ENCODE measurements at places on chromosomes 16 and 17.
A peak's percentile ranks its signal among the peaks of the same experiment; 100 is the strongest.

DNA sequence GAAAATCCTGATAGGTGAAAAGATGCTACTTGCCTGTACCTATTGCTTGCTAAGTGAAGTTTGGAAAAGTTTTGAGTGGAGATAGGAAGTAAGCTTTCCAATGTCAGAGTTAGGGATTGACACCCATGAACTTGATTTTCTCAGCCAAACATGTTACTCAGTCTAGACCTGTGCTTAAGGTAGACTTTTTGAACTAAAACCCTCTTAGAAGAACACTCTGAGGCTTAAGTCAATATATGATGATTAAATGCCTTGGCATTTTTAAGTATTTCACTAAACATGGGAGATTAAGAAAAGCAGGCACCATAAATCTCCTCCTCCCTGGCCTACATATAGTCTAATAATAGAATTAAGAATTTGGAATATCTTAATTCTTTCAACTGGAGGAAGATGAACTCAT lies 785.6 kb upstream of the SOX9 start:
- no peak for DNase-seq

DNA sequence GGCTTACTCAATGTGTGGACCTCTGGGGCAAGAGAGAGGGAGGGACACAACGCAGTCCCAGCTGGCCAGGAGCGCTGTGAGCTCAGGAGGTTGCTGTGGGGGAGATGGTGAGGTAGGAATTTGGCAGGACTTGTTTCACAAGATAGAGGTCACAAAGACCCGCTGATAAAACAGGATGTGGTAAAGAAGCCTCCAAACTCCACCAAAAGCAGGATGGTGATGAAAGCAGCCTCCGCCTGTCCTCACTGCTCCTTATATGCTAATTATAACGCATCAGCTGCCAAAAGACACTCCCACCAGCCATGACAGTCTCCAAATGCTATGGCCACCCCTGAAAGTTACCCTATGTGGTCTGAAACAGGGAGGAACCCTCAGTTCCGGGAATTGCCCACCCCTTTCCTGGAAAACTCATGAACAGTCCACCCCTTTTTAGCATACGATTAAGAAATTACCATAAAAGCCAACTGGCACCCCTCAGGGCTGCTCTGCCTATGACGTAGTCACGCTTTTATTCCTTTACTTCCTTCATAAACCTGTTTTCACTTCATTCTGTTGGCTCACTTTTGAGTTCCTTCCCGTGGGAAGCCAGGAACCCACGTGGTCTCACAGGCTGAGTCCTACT lies 5.3 kb upstream of the EIF4A3 start:
- no peak for DNase-seq

DNA sequence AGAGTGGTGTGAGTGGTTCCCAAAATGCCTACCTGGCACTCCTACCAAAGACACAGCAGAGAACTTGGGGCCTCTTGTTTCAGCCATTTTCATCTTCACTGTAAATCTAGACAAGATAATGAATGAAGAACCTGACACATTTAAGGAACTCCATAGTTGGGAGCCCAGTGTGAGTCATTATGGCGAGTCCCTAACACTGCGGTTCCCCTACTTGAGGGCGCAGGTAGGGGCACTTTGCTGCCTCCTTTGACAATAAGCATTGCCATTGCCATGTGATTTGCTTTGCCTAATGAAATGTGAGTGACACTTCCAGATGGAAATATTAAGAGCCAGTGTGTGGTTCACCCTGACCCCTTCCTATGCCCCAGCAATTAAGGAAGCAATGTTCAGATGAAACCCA lies 517.6 kb downstream of the MAF start:
- DNase-seq = no peak

DNA sequence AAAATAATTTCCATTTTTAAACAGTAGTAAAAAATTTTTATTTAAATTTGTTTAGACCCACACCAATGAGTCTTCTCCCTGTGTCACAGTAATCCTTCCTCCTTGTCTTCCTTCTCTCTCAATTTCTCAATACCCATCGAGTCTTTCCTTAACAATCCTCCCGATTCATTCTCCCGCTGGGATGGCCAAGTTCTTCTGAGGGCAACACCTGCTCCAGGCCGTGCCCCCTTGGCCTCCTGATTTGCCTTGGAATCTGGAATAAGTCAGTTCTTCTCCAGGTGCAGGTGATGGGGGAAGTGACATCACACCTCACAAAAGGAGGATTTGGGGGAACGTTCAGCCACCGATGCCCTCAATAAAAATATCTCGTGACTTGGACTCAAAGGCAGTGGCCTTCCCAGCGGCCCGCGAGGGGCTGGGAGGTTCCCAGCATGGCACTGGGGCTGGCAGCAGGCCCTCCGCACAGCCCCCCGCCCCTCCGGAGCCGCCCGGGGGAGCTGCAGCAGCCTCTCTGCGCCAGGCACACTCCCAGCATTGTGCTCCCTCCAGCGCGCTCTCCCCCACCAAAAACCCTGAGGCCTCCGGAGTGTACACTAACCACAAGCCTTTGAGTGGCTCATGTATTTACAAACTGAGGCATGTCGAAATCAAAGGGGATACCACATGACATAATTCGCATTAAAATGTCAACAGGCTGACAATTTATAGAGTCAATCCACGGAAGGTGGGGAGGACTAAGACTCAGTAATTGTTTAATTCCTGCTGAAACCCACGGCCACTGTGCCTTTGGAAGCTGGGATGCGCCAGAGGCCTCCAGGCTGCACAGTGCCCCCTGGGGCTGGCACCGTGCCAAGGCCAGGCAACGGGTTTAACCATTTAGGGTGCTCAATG lies 120.5 kb downstream of the ZFHX3 start:
- DNase-seq = peak; percentile 71

DNA sequence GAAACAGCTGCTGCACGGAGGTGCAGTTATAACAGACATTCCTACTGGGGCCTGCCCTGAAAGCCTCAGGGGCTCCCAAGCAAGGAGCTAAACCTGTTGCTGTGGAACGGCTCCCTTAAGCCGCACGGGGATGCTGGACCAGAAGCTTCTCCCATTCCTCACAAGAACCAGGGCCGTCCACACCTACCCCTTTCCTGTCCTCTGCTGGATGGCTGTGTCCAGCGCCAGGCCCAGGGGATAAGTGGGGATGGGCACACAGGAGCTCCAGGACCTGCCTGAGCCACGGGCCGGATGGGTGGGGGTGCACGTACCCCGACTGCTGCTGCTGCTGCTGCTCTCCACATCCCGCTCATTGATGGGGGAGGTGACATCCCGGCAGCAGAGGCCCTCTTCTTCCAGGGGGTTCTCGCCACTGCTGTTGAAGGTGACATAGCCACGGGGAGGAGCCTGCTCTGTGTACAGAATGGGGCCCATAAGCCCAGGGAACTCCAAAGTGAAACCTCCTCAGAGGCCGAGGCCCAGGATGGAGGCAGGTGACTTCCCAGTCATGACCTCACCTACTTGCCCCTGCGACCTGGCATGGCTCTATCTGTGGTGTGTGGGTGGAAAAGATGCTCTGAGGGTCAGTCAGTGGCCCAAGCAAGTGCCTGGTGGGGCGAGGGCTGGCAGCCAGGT lies 8.6 kb downstream of the NUDT16L1 start:
- no peak for DNase-seq

DNA sequence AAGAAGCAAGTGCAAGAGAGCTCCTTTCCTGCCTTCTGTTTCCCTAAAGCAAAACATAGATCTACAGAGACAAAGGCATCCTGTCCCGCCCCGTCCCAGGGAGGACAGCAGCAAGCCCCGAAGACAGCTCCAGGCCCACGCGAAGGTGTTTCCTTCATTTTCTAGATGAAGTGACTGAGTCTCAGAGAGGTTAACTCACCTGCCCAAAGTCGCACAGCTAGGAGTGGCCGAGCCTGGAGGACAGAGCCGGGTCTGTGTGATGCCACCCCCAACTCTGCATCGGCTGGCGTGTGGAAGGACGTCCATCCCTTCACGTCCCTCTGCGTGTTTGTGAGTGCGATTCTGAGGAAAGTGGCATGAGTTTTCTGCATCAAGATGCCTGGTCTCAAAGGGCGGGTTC lies 187.2 kb upstream of the CHMP6 start:
- DNase-seq = no peak

DNA sequence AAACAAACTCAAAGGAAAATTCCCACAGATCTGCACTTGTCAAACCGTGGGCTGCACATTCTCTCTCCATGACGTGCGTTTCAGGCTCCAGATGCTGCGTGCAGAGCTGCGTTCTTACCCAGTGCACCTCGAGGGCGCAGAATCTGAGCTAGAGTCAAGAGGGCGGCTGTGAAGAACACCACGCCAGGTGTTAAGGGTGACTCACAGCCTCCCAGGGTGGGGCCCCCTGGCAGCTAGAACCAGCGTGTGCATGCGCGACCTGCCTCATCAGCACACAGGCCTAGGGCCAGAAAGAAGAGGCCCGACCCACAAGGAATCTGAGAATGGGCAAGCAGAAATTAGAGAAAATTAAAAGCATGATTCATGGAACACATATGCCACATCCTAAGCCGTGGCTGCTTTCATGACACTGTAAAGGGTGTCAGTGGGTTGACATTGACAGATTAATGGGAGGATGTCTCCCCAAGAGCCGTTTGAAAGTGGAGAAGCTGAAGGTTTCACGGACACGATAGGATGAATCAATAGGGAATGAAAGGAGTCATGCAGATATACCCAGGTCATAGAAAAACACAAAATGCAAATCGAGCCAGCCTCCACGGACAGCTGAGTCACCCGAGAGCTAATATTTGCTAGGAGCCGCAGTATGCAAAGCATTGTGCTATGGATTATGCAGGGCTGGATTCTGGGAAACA lies 29.0 kb downstream of the MARCHF10 start:
- peak; percentile 82 for DNase-seq

- DNase-seq = no peak
Observed at GRCh38 chr17:35449371-35449931, 885 bp upstream of the SLFN13 start.

DNA sequence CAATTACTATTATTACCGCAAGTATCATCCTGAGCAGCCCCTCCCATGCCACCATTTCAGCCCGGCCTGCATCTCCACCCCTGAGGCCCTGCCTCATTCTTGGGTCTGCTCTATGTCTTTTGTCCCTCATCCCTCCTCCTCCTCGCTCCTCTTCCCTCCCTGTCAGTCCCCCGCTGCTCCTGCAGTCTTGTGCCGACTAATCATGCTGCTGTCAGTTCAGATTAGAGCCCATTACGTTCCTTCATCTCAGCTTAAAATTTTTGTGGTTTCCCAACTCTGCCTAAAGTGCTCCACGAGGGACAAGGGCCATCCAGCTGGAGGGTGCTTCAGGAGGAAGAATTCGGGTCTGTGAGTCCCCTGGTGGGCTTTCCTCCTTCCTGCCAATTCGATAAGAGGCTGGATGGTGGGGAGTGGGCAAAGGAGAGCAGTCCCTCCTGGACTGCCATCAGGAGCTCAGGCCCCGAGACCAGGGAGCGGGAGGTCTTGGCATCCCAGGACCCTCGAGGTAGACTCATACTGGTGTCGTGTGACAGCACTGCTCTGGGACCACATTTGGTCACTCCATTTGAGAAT lies 32.9 kb upstream of the GOSR2 start:
- DNase-seq = no peak

DNA sequence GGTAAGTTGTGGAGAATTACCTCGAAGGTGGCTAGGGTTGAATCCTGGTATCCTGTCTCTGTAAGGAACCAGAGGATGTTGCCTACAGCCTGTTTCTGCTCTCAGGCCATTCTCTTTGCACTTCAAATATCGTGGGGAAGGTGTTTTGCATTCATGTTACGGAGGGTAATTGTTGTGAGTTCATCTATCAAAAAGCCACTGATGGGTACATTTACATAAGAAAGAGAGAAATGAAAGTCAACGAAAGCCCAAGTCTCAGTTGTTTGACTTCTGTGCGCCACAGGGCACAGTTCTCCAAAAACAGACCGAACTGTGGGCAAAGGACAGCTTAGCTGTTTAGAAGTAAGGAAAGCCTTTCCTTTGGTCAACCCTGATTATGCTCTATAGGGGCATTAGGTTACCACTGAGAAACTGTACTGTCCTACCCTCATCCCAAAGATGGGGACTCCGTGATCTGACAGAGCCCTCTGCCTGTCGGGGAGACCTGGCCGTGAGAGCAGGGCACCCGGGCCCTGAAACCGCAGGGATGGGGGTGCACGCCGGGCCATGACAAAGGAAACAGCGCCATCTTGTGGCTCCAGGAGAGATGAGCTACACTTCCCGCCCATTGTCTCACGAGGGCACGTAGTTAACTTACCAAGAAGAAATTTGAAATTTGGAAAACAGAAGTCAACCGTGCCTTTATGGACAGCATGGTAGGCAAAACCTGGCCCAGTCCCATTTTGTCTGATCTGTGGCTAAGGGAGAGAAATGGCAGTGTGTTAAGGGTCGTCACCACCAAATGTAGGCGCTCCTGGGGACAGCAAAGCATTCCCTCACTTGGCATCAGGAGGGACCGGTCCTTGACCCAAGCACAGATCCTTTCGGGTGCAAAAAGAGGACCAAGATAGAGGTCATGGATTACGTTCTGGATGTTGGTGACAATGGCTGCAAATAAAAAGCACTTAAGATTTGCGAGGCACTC lies 74.5 kb upstream of the DYNLRB2 start:
- DNase-seq = no peak

- DNase-seq = no peak
Observed at GRCh38 chr17:60139438-60140285, 10.1 kb upstream of the CA4 start.

- no peak for DNase-seq
Observed at GRCh38 chr17:45836047-45837044, 8.3 kb upstream of the SPPL2C start.

GRCh38 chr16:89325861-89326471 lies 108.5 kb downstream of the ZNF778 start:
- DNase-seq = no peak

GRCh38 chr16:57536306-57537193 lies at the start of gene CCDC102A:
CCDC102A (minus strand) TSS chr16:57536571; CDS start chr16:57529177, 7,394 bp downstream.
- no peak for DNase-seq

DNA sequence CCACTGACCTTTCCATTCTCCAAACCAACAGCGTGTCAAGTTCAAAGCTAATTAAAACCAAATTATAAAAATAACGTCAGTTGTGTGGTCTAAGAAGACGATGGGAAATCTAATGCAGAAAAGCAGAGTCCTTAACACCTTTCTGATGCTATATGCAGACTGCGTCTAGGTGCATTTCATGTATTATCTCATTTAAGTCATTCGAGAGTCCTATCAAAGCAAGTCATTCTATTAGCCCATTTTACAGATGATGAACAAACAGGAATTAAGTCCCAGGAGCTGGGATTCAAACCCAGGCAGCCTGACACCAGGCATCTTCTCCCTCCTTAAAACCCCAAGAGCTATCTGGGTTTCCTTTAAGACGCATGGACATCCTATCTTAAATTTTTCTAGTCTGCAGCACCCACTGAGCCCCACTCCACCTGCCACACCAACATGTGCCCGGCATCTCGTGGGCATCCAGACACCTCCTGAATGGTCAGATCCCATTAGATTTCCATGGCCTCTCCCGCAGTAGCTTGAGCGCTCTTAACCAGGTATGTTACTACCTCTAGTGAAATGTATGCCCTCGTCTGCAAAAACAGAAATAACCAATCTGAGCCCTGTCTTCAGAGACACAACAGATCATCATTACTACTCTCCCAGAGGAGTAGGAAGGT lies 115.1 kb downstream of the ZFHX3 start:
- no peak for DNase-seq

DNA sequence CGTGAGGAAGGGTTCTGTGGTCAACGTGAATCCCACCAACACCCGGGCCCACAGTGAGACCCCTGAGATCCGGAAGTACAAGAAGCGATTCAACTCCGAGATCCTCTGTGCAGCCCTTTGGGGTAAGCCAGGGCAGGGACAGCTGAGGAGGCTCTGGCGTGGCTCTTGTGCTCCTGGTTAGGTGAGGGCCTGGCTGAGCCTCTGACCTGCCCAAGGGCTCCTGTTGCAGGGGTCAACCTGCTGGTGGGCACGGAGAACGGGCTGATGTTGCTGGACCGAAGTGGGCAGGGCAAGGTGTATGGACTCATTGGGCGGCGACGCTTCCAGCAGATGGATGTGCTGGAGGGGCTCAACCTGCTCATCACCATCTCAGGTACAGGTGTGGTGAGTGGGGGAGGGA lies 4.2 kb upstream of the C17orf107 start:
- no peak for DNase-seq
